Spleen (tissue), 13 donors: ENCODE measurements at places on chromosomes 12 and 14. TPM values are rescaled to one million over a fixed set of nuclear protein-coding genes. Genes with fewer than 3 reads are reported as not detected.

DNA sequence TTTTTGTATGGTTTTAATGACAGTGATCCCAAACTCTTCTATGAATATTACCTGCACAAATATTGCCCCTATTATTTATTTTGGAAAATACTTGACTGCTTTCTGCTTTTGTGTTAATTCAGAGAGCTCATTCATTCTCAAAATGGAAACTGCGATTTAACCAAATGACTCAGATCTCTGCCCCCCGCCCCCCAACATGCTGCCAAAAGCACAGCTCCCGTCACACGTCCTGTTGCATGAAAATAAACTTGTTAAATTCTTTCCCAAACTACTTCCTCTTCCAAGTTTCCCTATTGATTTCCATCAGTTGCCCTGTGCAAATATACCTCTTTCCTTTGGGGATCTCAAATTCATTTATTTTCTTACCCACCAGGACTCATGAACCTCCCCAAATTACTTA, 18.0 kb upstream of the NRDE2 start:
- no peak for DNase-seq

- DNase-seq: no peak
These were observed 35.1 kb downstream of the PARP11 start for GRCh38 chr12:3838076-3838475.

DNA sequence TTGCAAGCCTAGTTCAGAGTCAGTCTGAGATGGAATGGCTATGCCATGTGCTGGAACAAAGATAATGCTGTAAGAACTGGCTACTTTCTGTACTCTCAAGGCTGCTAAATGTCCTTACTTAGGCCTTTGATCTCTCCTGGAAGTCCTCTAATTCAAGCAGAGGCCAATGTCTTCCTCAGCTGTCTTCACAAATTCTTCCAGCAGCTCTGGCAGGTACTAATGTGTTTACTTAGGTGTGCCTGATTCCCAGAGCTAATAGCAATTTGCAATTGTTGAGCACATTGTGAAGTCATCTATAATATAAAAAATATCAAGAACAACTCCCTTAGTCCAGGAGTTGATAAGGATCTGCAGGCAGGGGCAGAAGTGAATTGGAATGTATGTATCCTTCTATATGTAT, 3.8 kb upstream of the MYF5 start:
- DNase-seq: no peak

DNA sequence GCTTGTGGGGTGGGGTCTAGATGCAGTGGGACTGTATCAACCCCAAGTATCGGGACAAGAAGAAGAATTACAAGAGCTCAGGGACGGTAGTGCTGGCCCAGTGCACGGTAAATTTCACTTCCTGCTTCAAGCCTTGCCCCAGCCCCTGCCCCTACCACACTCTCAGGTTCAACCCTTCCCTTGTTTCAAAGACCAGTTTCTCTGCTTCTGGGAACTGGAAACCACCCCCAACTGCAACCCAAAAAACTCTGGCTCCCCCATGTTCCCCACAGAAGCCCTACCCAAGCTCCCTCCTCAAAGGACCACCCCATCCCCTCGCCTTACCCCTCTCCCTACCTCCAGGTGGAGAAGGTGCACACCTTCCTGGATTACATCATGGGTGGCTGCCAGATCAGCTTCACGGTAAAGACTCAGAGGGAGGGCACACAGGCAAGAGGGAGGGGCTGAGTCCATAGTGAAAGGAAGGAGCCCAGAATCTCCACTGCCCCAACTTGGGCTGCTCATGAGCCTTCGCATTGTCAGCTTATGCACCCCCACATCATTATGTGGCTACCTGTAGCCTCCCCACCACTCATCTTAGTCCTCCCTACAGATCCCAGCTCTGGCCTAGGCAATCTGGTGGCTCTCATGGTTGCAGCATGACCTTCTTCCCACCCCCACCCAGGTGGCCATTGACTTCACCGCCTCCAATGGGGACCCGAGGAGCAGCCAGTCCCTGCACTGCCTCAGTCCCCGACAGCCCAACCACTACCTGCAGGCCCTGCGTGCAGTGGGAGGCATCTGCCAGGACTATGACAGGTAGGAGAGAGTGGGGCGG, 4.3 kb downstream of the CPNE6 start:
- no peak for DNase-seq

DNA sequence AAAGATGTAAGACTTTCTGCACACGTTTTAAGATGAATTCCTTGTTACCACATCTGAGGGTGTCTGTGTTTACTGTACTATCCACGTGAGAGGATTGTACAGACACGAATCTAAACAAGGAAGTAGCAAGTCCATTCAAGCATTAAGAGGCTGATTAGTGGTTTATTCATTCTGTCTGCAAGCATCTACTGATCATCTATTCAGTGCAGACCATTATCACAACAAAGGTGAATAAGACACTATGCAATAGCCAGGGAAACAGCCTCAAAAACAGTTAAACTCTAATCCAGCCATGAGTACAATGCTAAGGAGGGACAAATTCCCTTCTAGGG, 111.6 kb upstream of the PZP start:
- DNase-seq: no peak

DNA sequence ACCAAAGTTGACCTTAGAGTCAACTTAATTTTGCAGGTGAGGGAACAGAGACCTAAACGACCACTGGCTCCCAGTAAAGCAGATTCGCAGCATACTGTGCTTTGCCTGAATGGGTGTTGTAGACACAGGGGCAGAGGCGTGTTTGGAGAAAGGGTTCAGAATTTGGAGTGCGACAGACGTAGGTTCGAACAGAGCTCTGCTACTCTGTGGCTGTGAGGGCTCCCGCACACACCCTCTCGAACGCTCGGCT, 243 bp upstream of the TOMM20L start:
- no peak for DNase-seq

- DNase-seq: no peak
These were observed 24.1 kb downstream of the TMEM260 start for GRCh38 chr14:56603648-56604047.

DNA sequence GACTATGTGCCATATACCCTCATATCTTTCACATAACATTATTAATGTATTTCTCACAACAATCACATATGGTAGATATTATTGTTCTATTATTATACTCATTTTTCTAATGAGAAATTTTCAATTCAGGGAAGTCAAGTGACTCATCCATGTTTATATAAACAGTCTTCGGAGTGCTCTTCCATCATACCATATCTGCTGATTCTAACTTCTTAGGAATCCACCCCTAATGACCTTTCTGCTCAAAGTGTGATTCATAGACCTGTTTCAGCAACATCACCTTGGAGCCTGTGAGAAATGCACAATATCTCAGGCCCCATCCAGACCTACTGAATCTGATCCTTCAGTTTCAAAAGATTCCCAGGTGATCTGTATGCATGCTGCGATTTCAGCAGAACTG, 39.8 kb upstream of the OVCH1 start:
- DNase-seq: no peak

- no peak for DNase-seq
These were observed 35.1 kb downstream of the CCDC85C start for GRCh38 chr14:99568567-99569560.

GRCh38 chr12:124916374-124917134, 2.1 kb upstream of the UBC start:
- peak; percentile 71 for DNase-seq

DNA sequence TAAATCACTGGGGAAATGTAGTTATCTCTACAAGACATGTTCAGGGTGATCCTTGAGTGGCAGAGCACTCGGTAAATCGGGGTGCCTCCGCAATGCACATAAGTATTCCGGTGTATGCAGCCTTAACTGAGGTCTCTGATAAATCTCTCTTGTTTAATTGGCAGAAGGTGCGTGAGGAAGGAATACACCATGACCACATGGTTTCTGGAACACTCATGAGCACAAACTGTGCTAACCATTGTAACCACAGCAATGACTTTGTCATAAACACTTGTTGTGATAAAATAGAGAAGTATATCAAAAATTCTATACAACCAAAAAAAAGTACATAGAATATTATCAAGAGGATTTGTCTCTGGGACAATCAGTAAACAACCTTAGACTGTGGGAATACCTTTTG, 146.8 kb upstream of the DIO2 start:
- DNase-seq: no peak

- no peak for DNase-seq
These were observed 42.4 kb upstream of the CCDC63 start for GRCh38 chr12:110804406-110804805.

DNA sequence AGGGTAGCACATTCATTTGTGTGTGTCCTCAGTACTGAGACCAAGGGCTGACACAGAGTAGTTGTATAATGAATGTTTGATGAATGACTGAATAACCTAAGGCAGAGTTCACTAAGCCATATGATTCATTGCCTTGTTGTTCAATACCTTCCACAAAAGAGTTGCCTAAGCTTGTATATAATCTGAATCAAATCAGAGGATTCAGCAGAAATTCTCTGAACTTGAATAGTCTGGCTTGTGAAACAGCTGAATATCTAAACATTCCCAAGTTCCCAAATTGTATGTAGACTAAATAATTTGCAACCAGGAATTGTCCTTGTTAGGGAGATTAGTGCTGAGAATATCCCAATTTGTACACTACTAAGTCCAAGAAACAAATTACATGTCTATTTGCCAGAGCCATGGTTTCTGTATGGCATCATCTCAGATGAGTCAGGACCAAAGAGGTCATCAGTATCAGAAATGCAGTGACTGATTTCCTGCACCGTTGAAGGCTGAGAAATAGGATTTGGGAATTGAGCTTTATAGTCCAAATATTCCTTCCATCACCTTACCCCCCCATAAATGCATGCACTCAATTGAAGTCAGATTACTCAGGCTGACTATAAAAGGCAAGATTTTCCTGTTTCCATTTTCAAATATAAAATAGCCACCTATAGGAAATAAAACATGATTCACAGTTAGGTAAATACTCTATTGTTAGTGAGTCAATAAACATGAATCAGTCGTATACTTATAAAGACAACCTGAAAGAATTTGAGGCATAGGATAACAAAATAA, 168.7 kb downstream of the PHLDA1 start:
- no peak for DNase-seq

- DNase-seq: no peak
These were observed 275.0 kb upstream of the G2E3 start for GRCh38 chr14:30283822-30284446.

- no peak for DNase-seq
These were observed 828.3 kb downstream of the VRK1 start for GRCh38 chr14:97625477-97625876.

DNA sequence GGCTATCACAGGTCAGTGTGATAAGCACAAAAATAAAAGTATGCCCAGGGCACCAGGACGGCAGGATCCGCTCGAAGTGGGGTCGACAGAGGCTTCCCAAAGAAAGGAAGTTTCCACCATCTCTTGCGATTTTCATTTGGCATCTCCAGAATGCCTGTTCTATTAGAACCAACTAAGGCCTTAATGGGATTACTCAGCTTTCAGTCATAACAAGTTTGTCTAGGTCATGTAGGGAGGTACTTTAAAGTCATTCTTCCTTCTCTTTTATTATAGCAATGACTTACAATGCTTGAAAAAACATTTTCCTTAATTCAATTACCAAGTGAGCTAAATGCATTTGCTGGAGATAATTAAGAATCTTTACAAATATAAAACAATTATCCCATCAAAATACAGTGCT, 83.6 kb upstream of the DIO3 start:
- peak; percentile 29 for DNase-seq

DNA sequence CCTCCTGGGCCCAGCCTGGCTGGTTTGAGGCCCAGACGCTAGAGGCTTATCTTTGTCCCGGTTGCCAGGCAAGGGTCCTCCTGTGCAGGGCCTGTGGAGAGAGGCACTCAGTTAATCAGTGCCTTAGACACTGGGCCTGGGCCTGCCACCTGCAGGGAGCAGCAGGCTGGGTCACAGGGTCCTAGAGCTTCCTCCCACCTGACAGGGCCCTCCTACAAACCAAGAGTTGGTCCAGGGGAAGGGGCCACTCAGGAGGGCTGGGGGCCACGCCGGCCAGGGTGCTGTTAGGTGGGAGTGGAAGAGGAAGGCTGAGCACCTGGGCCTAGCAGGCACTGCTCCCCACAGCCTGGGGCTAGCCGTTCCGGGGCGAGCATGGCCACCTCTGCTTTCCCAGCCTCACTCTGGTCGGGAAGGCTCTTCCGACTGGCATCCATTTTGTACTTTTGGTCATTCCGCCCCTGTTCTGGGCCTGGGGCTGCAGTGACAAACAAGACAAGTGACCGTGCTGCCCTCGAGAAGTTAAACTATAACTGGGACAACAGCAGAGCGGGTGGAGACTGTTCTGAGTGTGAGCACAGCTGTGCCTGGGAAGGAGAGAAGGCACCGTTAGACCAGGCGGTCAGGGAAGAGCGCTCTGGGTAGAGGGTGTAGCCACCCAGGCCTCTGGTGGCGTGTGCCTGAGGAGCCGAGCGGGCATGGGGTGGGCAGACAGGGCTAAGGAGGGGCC, 27.2 kb downstream of the FBRSL1 start:
- no peak for DNase-seq

GRCh38 chr12:48929551-48929950, 4.3 kb upstream of the FKBP11 start:
- DNase-seq: no peak

DNA sequence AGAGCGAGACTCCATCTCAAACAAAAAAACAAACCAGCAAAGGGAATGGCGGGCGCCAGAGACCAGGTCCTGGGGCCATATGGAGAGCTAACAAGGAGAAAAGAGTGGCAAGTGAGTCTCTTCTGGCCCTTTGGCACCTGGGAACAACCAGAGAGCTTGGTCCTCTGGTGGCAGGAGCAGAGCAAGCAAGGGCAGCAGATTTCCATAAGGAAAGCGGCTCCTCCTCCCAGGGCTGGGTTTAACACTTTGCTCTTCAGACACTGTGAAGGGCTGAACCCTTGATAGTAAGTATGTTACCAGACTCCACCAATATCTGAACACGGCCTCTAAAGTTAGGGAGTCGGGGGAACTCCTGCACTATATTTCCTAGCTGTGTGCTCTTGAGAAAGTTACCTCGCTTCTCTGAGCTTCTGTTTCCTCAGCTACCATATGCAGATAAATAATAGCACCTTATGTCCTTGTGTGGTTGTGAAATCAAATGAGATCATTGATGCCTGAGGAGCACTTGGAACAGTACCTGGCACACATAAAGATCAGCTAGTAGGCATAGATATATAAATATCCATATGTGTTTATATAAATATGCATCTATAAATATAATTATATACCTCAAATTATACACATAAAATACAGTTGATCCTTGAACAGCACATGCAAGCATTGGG, 33.4 kb upstream of the PLEKHG6 start:
- no peak for DNase-seq

GRCh38 chr12:124018539-124018938, 45.5 kb downstream of the ZNF664 start:
- DNase-seq: no peak

DNA sequence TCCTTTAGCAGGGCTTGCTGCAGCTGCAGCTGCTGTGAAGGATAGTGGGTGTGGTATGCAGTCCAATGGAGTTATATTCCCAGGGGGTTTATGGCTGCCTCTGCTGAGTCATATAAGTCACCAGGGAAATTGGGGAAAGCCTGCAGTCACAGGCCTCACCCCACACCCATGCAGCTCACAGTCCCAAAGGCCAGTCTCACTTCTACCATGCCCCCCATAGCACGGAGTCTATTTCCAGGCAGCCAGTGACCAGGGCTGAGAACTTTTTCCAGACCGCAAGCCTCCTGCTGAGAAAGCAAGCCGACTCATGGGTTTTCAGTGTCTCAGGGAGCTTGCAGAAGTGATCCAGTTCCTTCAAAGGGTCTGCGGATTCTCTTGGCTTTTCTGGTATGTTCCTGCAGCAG, 322.4 kb upstream of the CLEC14A start:
- DNase-seq: no peak

Gene GRIP1
- 4.9 TPM for total RNA-seq

Gene FAM222A
- total RNA-seq: 18.5 TPM

Gene E2F7
- total RNA-seq: 1.0 TPM

Gene EML5
- total RNA-seq: 3.0 TPM

Gene SLC17A8
- total RNA-seq: not detected

Gene ERBB3
- total RNA-seq: not detected

Gene WNT1
- 0.52 TPM for total RNA-seq

Gene TAS2R50
- total RNA-seq: 5.8 TPM
